T-helper 9 cell (primary cell): ENCODE measurements at places on chromosomes 3 and 15.

- no peak for DNase-seq
Measured at GRCh38 chr3:101690972-101691371, 4.5 kb upstream of the RPL24 start.

DNA sequence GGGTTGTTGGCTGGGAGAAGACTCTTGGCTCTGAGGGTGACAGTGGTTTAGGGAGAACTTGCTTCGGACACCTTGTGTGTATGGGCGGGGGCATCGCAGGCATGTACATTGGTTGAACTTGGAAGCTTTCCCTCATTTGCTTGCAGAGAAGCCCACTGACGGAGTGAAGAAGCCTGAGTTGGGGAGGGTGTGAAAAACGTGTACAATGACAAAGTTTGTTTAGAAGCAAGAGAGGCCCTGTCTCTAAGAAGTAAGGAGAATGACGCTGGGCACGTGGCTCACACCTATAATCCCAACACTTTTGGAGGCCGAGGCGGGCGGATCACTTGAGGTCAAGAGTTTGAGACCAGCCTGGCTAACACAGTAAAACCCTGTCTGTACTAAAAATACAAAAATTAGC lies 13.7 kb downstream of the LIMD1 start:
- no peak for DNase-seq

DNA sequence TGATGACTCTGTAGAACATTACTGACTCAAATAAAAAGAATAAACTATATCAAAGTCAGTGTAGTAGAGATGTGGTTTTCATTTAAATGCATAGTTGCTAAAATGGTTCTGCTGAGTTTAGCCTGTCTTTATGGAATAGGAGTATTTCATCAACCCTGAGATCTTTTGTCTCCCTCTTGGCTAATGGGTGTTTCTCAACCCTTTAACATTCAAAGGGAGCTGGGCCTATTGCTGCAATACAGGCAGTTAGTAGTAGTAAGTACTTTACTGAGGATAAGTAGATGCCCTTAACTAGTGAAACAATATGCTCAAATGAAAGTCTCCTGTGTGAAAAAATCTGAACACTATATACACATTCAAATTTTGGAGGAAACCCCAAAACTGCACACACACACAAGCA lies 184.7 kb upstream of the TTC14 start:
- DNase-seq: no peak

DNA sequence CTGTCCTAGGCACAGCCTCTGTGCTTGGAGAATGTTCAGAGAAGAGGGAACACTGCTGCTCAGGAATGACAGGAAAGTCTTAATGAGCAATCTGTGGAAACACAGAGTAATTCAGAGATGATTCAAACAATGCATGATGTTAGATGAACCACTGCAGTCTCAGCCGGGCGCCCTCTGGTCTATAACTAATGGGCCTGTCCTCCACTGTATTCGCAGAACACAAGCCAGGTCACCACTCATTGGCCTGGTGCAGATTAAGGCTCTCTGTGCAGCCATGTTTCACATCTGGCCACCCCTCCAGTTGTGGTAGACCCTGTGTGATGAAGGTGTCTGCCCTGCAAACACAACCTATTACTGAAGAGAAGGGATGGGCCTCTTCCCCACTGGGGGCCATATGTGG lies 281.7 kb upstream of the ROPN1 start:
- no peak for DNase-seq

DNA sequence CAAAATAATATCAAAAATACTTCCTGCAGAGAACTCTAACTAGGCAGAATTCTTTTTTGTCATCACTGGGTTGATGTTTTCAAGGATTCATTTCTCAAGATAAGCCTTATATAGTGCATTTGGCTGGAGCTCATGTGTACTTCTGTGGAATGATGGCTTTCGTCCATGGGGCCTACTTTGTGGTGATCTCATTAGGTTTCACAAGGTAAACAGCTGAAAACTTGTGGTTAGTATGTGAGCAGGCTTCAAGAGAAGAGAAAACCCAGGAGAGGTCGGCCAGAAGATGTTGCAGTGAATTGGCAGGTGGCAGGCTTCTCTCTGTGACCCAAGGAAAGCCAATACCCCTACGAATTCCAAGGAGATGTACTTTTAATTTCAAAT lies 121.4 kb upstream of the PHLDB2 start:
- DNase-seq: no peak

DNA sequence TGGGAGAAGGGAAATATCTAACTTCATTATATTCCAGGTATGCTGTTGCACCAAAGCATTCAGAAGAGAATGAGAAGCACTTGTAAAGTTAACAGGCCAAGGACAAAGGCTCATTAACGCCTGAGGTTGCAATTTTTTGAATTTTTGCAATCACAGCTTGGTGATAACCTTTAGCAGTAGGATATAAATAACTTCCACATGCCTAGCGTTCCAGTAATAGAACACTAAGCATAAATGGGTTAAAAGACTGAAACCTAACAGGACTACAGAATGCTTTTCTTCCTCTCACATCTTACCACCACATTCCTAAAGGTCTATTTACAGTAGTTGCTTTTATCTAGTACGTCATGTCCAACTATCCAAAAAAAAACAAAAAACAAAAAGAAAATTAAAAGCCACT lies 57.4 kb upstream of the IMPG2 start:
- DNase-seq: no peak

DNA sequence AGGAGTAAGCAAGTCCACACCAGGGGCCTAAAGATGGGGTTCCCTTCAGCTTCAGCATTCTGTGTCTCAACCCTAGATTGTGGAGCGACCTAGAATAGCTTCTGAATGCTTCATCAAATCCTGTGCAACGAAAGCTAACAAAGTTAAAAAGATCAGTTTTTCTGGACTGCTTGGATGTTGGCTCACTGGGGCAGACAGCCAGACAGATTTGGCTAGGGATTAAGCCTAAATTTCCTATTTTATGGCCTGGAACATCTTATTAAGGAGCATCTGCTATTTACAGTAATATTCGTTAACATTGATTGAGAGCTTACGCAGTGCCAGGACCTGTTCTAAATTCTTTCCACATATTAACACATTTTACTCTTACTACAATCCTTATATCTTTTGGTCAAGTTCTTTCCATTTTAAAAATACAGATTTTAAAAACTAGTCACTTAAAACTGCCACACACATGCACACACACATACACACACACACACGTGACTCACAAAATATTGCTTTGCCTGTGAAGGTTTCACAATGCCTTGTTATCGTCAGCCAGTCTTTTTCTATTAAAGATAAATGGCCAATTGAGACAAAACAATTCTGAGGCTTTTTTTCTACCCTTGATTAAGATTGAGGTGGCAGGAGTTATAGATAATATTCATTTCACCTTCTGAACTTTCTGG lies 173.3 kb upstream of the SNTN start:
- no peak for DNase-seq

GRCh38 chr15:31434588-31435260 lies 108.1 kb downstream of the KLF13 start:
- DNase-seq: peak; percentile 66

DNA sequence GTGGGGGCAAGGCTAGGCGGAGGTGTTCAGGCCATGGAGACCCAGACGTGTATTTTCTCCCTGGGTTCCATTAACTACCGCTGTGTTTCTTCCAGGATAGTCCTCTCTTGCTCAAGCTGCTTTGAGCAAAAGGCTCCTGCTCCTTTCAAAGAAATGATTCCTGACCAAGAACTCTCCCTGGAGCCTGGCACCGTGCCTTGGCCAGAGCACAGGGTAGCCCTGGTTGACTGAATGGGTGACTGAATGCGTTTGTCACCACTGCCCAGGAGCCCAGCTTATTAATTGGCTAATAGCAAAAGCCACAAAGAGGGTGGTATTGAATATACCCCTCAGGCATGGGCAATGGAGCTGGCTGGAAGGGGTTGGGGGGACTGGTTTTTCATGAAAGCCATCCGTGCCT lies 13.9 kb downstream of the RASGRF1 start:
- no peak for DNase-seq

- DNase-seq: no peak
Measured at GRCh38 chr15:68209735-68210408, 4.7 kb upstream of the CALML4 start.

- no peak for DNase-seq
Measured at GRCh38 chr3:36401056-36401455, 20.8 kb downstream of the STAC start.
